ENCODE measurements at places on chromosomes 7 and 10.

- no peak overlapping the region for H3K27ac ChIP-seq
- peaks cover 19% of the 10 kb centered on the region for H3K4me1 ChIP-seq
- DNase-seq: no peak
- no peaks in the 10 kb centered on the region for H3K36me3 ChIP-seq
These were observed 74.5 kb downstream of the DIP2C start for GRCh38 chr10:614790-615582.

DNA sequence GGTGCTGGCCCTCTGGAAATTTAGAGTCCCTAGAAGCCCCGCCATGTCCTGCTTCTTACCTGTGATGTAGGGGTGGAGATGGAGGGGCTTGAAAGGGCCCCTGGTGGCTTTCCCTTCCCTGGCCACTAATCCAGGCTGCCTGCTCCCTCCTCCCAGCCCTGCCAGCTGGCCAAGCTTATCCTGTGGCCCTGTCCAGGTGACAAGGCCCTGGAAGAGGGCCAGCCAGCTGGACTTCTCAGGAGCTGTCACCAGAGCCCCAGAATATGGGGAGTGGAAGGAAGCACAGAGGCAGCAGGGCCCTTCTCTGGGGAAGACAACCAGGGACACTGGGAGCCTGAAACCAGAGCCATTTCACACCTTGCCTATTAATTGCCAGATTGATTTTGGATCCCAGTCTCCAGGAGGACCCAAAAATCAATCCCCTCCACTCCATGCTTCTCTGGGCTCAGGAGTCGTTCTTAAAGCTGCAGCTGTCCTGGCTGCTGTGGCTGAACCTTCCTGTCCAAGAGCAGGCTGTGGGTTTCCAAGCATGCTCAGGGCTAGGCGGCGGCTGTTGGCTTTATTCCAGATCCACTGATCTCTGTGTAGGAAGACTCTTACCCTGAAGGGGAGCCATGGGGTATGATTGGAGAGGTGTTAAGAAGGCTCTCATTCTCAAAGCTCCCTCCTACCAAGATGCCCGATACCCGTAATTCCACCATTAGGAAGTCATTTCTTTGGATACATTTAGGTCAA lies 52.6 kb upstream of the PCBD1 start:
- H3K4me3 ChIP-seq: no peak overlapping the region
- no peak for DNase-seq
- H3K4me1 ChIP-seq: no peaks in the 10 kb centered on the region
- no peaks in the 10 kb centered on the region for H3K27me3 ChIP-seq
- H3K36me3 ChIP-seq: no peaks in the 10 kb centered on the region
- H3K27ac ChIP-seq: no peak overlapping the region

DNA sequence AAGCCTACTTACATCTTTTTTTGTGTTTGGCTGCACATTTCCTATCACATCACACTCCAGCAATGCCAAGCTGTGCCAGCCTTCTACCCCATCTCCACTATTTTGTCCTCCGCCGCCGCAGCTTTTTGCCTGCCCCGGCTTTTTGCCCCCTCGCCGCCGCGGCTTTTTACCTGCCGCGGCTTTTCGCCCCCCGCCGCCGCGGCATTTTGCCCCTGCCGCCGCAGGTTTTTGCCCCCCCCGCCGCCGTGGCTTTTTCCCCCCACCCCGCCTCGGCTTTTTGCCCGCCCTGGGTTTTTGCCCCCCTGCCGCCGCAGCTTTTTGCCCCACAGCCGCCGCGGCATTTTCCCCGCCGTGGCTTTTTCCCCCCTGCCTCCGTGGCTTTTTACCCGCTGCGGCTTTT lies 506.0 kb downstream of the ZNF37A start:
- H3K36me3 ChIP-seq: no peaks in the 10 kb centered on the region
- DNase-seq: no peak
- no peaks in the 10 kb centered on the region for H3K27me3 ChIP-seq
- no peak overlapping the region for H3K4me3 ChIP-seq

DNA sequence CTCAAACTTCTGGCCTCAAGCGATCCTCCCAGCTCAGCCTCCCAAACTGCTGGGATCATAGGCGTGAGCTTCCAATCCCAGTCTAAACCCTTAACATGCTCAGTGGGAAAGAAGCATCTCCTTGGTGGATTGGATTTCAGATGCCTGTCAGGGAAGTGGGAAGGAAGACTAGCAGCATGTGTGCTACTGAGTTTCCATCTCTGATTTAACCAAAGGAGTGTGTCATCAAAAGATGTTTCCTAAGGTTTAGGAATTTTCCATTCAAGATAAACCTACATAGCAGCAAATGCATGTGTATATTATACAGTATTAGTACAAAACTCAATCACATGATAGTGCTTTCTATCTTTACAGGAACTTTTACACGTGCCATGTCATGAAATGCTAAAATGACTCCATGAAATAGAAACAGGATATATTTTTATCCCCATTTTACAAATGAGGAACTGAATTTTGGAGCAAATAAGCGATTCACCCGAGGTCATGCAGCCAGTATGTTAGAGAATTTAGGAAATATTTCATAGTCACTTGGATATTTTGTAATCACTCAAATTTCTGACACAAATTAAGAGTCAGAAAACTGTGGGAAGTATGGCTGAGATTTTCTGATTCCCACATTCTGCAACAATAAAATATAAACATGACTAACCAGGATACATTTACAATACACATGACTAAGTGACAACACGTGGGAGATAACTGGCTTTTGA lies 11.4 kb upstream of the TMEM26 start:
- no peaks in the 10 kb centered on the region for H3K4me1 ChIP-seq
- H3K4me3 ChIP-seq: no peak overlapping the region
- DNase-seq: no peak
- H3K27ac ChIP-seq: no peak overlapping the region
- H3K27me3 ChIP-seq: no peaks in the 10 kb centered on the region
- no peaks in the 10 kb centered on the region for H3K36me3 ChIP-seq

DNA sequence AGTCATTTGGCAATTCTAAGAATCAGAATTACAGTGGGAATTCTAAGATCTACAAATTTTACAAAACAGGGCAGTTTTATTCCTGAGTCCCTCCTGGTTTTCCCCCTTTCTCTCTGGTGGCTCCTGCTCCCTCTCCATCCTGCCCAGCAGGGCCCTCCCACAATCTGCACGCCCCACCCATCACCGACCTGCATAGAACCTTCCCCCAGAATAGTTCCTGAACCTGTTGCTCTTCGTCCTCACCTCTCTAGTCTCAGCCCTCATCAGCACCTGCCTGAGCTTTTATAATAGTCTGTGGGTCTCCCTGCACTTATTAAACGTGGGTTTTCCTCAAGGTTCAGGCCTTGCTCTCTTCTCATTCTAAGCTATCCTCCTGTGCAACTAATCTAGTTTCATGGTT lies 49.1 kb upstream of the MNX1 start:
- H3K4me1 ChIP-seq: no peaks in the 10 kb centered on the region
- no peaks in the 10 kb centered on the region for H3K27me3 ChIP-seq
- H3K36me3 ChIP-seq: no peaks in the 10 kb centered on the region
- no peak overlapping the region for H3K4me3 ChIP-seq
- no peak for DNase-seq
- H3K27ac ChIP-seq: no peak overlapping the region

DNA sequence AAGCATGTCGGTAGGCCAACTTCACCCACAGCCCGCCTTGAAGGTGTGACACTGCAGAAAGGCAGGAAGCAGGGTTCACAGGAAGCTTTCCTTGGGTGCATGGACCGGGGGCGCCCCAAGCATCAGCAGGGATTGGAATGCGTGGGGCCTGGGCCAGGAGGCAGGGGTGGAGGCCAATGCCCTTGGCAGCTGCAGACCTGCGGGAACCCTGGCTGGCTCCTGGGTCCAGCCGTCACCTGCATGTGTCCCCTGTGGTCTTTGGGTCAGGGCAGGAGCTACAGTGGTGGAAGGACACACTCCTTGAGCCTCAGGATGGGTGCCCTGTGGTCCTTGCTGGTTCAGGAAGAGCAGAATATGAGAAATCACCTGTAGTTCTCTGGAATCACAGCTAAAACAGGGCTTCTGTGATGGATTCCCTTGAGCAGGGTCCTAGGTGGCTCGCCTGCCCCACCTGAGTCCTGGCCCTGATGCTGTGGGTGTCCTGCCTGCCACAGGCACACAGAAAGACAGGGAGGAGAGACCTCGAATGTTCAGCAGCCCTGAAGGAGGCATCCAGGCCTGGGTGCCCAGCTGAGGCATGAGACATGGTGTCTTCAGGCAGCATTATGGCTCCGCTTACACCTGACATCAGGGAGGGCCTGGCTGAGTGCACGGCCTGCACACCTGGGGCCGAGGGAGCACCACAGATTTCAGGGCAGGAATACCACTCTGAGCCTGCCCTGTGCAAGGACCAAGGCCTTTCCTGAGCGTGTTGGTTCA lies 15.1 kb downstream of the ANTXRL start:
- H3K4me1 ChIP-seq: no peaks in the 10 kb centered on the region
- no peaks in the 10 kb centered on the region for H3K36me3 ChIP-seq
- DNase-seq: no peak
- H3K27me3 ChIP-seq: no peaks in the 10 kb centered on the region
- H3K27ac ChIP-seq: no peak overlapping the region
- H3K4me3 ChIP-seq: no peak overlapping the region

DNA sequence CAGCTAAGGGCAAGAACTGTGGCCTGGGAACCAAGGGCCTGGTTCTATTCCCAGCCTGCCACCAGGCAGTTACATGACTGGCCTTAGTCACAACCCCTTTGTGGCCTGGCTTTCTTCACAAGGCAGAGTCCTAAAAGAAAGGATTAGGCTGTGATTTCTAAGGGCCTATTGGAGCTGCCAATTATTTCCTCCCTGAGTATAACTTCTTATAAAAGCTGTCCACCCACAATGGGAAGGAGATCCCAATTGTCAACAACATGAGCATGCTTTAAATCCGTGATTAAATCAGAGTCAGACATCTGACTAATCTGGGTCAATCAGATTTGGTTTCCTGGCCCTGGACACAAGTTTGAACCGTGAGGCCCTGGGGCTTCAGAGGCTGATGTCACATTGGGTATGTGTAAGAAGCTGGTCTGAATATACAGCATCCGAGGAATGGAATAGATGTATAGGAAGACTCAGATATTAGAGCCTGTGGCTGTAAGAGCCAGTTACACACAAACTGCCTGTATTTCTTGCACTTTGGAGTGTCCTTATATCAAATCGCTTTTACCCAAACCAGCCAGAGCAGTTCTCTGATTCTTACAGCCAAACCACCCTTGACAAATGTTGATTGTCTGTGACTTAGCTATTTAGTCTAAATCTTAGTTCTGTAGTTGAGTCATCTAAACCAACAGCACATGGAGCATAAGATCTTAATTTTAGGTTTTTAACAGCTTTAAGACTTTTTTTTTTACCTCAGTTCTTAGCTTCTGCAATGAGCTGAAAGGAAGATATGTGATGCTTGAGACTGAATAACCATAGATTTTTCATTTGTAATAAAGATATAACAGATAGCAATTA lies 61.3 kb downstream of the ABCB4 start:
- no peak for DNase-seq
- H3K27ac ChIP-seq: no peak overlapping the region
- no peaks in the 10 kb centered on the region for H3K36me3 ChIP-seq
